ENCODE measurements at places on chromosomes 7 and 10. TPM values are rescaled to one million over a fixed set of nuclear protein-coding genes. Genes with fewer than 3 reads are reported as not detected.

The GFRA1 gene
- not detected for total RNA-seq

The LRRN3 gene
- total RNA-seq: 9.3 TPM

The PYROXD2 gene
- 7.0 TPM for total RNA-seq

The FAM221A gene
- 19.7 TPM for total RNA-seq

- peak; percentile 49 for DNase-seq
Observed at GRCh38 chr10:7407368-7408290, 3.2 kb downstream of the SFMBT2 start.

- DNase-seq: no peak
Observed at GRCh38 chr10:110951381-110951780, 32.0 kb downstream of the SHOC2 start.

GRCh38 chr7:121157341-121157751 lies 168.8 kb downstream of the CPED1 start:
- no peak for DNase-seq

DNA sequence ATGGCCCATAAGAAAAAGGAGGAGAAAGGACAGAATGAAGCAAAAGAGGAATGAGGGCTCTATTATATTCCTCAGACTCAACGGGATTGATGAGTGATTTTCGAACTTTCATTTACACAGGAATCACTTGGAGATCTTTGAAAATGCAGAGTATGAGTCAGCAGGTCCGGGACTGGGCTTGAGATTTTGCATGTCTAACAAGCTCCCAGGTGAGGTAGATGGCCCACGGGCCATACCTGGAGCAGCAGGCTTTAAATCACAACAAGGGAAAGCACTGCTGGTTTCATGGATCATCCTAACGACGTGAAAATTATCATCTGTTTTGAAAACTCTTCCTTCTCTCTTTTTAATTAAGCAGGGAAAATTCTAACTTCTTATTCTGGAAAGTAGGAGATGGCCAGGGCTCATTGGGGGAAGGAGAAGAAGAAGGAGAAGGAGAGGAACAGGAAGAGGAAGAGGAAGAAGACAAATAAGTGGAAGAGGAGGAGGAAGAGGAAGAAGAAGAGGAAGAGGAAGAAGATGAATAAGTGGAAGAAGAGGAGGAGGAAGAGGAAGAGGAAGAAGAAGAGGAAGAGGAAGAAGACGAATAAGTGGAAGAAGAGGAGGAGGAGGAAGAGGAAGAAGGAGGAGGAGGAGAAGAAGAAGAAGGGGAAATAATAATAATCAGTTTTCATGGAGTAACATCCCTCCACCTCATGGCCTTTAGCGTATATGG lies 3.8 kb upstream of the SDK1 start:
- no peak for DNase-seq

DNA sequence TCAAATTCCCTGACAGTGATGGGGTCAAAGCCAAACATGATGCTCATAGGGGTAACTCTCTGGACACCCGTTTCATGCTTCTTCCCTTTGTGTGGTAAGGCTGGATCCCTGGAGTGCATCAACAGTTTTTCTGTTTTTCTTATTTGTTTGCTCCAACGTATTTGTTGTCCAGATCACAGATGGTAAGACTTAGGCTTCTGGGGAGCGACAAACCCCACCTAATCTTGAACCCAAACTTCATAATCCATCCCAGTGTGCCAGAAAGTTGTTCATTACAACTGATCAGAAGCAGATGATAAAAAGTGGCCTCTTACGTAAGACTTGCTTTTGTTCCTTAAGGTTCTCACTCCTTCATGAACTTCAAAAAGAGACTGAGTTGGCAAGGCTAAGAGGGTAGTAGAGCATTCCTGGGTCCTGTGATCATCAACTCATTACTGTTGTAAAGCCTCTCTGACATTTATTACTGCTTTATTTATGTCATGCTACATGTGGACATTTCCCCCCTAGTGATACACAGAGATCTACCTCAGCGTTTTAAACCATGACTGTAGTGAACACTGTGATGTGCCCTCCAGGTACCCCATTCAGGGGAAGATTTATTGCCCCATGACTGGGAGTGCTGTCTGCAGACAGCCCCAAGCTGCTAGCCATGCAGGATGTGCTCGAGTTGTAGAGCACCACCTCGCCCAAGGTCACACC lies 125.6 kb downstream of the CCDC71L start:
- DNase-seq: no peak

GRCh38 chr7:130611218-130611617 lies 57.3 kb downstream of the COPG2 start:
- no peak for DNase-seq

DNA sequence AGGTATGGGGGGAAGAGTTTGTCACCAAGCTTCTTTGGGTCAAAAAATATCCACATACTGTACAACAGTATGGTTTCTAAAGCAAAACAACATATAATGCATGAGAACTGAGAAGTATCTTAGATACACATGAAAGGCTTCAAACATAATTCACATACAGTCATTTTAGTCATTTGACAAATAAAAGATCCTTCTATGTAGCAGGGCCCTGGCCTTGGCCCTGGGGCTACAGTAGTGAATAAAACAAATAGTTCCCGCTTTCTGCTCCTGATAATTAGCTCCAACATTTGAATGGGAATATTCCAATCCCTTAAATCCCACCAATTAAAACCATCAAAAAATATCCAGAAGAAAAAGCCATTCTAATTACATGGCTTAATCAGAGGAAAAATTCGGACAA lies 51.3 kb downstream of the MALSU1 start:
- DNase-seq: no peak

GRCh38 chr7:113125728-113126127 lies 7.4 kb upstream of the SMIM30 start:
- no peak for DNase-seq
